CD4-positive, alpha-beta T cell treated with Interleukin-17A for 1 hour (primary cell): ENCODE measurements at places on chromosomes 11 and 22.

GRCh38 chr11:113871336-113871735, 4.0 kb downstream of the USP28 start:
- DNase-seq: no peak

DNA sequence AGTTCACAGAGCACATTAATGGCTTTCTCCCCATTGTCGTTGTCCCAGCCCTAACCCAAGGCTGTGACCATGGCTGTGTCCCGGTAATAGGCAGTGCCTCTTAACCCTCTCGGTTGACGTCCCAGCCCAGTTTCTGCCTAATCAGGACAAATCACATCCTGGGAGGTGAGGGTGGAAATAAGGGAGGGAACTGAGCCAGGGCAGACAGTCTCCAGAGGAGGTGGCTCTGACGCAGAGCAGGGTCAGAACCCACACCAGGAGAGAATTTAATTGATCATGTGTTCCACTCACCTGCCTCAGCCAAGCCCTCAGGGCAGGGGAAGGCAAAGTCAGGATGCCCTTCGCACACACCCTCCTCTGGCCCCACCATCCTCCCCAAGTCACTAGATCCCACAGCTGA, 17.0 kb downstream of the SLC43A1 start:
- DNase-seq: no peak

DNA sequence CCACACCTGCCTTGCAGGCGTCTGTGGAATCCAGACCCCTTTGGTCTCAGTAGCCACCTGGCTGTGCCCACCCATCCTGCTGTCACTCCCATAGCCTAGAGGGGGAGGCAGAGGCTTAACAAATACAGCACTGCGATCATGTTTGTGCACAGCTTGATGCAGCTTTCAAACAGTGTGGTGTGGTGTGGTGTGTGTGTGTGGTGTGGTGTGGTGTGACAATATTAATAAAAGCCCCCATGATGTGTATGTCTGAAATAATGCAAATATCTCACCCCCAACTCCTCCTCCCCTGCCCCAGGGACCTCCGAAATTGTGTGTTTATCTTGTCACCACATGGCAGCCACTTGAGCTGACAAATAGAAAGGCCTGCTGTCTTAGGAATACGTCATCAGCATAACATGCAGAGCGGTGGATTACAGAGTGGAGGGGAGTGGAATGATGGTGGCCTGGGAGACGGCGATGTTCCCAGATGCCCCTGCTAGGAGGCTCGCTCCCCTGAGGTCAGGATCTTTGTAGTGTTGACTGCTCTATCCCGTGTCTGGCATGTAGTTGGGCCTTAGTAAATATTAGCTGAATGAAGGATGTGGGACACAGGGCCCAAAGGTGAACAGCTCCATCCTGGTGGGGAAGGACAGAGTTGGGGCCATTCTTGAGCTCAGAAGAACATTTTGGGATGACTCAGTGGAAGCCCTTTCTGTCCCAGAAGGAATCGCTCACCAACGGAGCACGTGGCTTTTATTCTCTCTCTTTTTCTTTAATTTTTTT, 2.8 kb downstream of the PDXP start:
- peak; percentile 52 for DNase-seq

DNA sequence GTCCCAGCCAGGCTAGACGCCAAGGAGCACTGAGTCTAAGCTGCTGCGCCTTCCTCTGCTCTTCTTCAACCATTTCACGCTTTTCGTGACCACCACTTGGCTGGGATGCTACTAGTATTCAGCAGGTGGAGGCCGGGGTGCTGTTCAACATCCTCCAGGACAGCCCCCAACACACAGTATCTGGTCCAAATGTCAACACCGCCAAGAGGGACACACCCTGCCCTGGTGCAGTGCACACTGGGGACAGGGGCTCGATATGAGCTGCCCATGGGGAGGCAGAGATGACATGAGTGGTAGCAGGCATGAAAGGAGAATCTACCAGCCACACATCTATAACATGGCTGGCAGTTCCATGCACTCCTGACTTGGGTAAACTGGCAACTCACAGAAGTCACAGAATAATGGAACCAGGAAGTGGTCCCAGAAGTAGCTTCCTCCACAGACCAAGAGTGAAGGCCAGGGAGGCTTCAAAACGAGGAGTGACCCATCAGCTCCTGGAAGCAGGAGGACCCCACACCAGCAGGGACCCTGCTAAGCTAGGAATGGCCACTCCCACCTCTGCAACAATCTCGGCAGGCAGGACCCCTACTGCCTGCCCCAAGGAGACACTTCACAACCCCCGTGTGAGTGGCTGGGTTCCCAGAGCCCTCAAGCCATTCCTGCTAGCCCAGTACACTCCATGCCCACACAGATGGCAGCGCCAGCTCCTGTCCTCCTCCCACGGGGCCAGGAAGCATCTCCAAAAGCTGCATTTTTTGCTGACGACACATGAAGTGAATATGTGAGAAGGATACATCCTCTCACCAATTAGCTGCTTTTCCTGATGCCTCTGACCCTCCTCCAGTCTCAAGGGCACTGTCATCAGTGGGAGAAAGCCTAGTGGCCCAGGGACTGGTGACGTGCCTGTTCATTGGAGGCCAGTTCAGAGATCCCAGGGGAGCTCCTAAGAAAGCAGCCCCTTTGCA, 78.8 kb downstream of the DGCR2 start:
- no peak for DNase-seq

- DNase-seq: no peak
Observed at GRCh38 chr22:42280140-42280539, 9.7 kb upstream of the TCF20 start.
